ENCODE measurements at places on chromosomes 4 and X. TPM values are rescaled to one million over a fixed set of nuclear protein-coding genes. Genes with fewer than 3 reads are reported as not detected.

GRCh38 chr4:8597791-8598190 is 5.2 kb downstream of the CPZ start:
- H3K27me3 ChIP-seq, result no peaks in the 10 kb centered on the region
- no peak overlapping the region for H3K4me3 ChIP-seq
- no peak for DNase-seq
- no peaks in the 10 kb centered on the region for H3K36me3 ChIP-seq
- H3K27ac ChIP-seq, result no peak overlapping the region

DNA sequence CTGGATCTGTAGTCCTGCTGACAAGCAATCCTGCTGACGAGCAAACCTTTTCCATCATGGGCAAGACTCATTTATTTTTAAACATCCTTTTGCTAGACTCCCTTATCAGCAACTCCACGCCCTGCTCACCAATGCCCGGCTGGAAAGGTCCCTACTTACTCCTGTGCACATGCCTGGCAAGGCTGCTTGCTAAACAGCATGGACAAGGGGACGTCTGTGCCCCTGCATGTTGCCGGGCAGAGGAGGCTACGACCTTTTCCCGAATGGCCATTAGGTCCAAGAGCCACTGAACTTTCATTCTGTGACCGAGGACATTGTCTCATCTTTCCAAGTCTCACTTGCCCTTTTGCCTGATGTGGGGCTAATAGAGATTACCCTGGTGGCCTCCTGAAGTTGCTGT is 98.6 kb downstream of the MGST2 start:
- no peaks in the 10 kb centered on the region for H3K27me3 ChIP-seq
- H3K4me3 ChIP-seq, result no peak overlapping the region
- no peak for DNase-seq
- H3K27ac ChIP-seq, result no peak overlapping the region
- no peaks in the 10 kb centered on the region for H3K4me1 ChIP-seq
- H3K36me3 ChIP-seq, result no peaks in the 10 kb centered on the region

DNA sequence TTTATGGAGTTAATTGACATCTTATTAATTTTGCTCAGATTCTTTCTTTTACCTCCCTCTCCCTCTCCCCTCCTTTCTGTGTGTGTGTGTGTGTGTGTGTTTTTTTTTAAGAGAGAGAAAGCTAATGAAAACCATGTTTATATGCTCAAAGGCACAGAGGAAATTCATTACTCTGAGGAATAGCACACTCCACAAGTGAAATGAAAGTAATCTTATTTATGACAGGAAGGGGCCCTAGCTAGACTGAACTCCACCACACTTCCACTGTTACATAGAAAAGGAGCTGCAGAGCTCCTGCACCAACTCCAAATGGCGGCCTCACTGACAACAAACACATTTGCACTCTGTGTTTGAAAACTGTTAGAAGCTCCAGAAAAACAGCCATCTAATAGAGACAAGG is 150.6 kb downstream of the RASL11B start:
- H3K4me1 ChIP-seq, result peaks cover 49% of the 10 kb centered on the region
- no peak overlapping the region for H3K4me3 ChIP-seq
- H3K36me3 ChIP-seq, result no peaks in the 10 kb centered on the region

The DNAAF6 gene
- total RNA-seq, result not detected

The PAGE5 gene
- total RNA-seq, result not detected

The SPOCK3 gene
- total RNA-seq, result not detected

- no peaks in the 10 kb centered on the region for H3K36me3 ChIP-seq
- no peak overlapping the region for H3K27ac ChIP-seq
- no peak for DNase-seq
- H3K27me3 ChIP-seq, result no peaks in the 10 kb centered on the region
- peaks cover 5% of the 10 kb centered on the region for H3K4me1 ChIP-seq
- H3K4me3 ChIP-seq, result no peak overlapping the region
Measured at GRCh38 chrX:155218777-155219176, 2.5 kb downstream of the VBP1 start.

The SPON2 gene
- 42.6 TPM for total RNA-seq

The WDR1 gene
- total RNA-seq, result 147 TPM

DNA sequence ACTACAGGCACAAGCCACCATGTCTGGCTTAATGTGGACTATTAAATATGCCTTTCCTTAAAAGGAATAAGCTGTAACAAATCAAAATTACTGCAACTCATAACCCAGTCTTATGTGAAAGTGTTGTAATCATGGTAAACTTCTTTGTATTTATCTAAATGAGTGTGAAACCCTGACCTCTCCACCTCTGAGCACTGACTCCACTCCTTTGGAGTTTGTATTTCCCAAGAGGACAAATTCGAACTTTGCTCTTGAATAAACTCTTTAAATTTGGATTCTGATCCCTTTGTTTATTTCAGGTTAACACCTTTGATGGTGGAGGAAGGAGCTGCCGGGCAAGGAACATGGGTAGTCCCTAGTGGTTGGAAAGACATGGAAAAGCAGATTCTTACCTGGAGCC is 48.3 kb upstream of the FAM9A start:
- no peak overlapping the region for H3K4me3 ChIP-seq
- no peaks in the 10 kb centered on the region for H3K36me3 ChIP-seq
- H3K4me1 ChIP-seq, result no peaks in the 10 kb centered on the region
- no peak for DNase-seq
- no peak overlapping the region for H3K27ac ChIP-seq

- no peak overlapping the region for H3K27ac ChIP-seq
- H3K4me1 ChIP-seq, result no peaks in the 10 kb centered on the region
- H3K4me3 ChIP-seq, result no peak overlapping the region
- H3K27me3 ChIP-seq, result peaks cover 6% of the 10 kb centered on the region
- no peaks in the 10 kb centered on the region for H3K36me3 ChIP-seq
- no peak for DNase-seq
Measured at GRCh38 chrX:129718676-129719075, 20.1 kb upstream of the XPNPEP2 start.

The GSPT2 gene
- total RNA-seq, result 8.6 TPM

DNA sequence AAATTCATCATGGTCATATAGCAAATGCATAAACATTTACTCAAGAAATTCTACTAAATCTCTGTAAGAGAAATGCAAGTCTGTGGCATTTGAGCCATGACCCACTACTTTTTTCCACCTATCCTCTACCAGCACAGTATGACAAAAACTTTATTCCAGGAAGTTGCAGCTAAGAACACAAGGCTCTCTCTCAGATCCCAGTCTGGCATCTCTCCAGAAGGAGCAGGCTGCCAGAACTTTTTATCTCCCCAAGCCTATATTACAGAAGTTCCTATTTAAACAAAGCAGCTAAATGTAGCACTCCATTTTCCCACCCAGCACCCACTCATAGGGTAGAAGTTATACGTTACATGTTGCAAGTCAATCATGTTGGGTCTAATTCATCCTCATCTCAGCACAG is 49.3 kb upstream of the EPGN start:
- no peak overlapping the region for H3K4me3 ChIP-seq
- H3K27me3 ChIP-seq, result no peaks in the 10 kb centered on the region
- H3K27ac ChIP-seq, result no peak overlapping the region
- no peaks in the 10 kb centered on the region for H3K4me1 ChIP-seq
- H3K36me3 ChIP-seq, result no peaks in the 10 kb centered on the region

- H3K4me3 ChIP-seq, result no peak overlapping the region
- DNase-seq, result no peak
- no peaks in the 10 kb centered on the region for H3K27me3 ChIP-seq
- H3K27ac ChIP-seq, result no peak overlapping the region
- H3K4me1 ChIP-seq, result no peaks in the 10 kb centered on the region
Measured at GRCh38 chr4:168664242-168664891, 167.5 kb downstream of the PALLD start.

The SGMS2 gene
- 76.6 TPM for total RNA-seq

The RTL5 gene
- total RNA-seq, result 14.7 TPM

- no peak for DNase-seq
- H3K4me3 ChIP-seq, result peak overlapping the region; percentile 98
- no peaks in the 10 kb centered on the region for H3K36me3 ChIP-seq
- peaks cover 83% of the 10 kb centered on the region for H3K4me1 ChIP-seq
Measured at GRCh38 chr4:8439914-8440491, 520 bp downstream of the ACOX3 start.

DNA sequence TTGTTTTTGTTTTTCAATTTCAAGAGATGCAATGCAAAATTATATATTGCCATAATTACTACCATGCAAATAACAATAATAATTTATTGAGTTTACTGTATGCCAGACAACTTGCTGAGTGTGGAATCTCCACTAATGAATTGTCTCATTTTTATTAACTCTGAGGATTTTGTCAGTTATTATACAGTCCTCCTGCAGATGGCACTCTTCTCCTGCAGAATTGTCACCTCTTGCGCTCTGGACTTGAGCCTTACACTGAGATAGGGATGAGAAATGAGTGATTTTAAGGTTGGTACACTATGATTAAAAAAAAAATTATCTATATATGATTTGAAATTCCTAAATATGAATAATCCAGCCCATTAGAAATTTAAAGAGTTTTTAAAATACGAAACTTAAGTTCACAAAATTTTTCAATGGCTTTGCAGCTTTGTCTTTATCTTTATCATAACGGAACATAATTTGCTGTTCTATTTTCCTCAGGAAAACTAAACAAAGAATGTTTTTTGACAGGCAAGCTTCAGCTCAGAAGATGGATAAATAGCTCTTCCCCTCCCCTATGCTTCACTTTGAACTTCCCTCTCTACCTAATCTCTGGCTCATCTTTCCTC is 12.7 kb upstream of the PAQR3 start:
- H3K36me3 ChIP-seq, result no peaks in the 10 kb centered on the region
- no peak overlapping the region for H3K4me3 ChIP-seq
- DNase-seq, result no peak
- H3K27me3 ChIP-seq, result no peaks in the 10 kb centered on the region
- H3K27ac ChIP-seq, result no peak overlapping the region
- H3K4me1 ChIP-seq, result no peaks in the 10 kb centered on the region

- peak; percentile 46 for DNase-seq
- no peaks in the 10 kb centered on the region for H3K36me3 ChIP-seq
- H3K4me1 ChIP-seq, result no peaks in the 10 kb centered on the region
- H3K4me3 ChIP-seq, result no peak overlapping the region
Measured at GRCh38 chr4:76758290-76758882, 139.6 kb downstream of the SOWAHB start.

GRCh38 chrX:64190136-64190740 is 15.3 kb downstream of the AMER1 start:
- DNase-seq, result no peak
- H3K4me3 ChIP-seq, result no peak overlapping the region
- no peaks in the 10 kb centered on the region for H3K4me1 ChIP-seq

The CACNA1F gene
- 1.0 TPM for total RNA-seq

DNA sequence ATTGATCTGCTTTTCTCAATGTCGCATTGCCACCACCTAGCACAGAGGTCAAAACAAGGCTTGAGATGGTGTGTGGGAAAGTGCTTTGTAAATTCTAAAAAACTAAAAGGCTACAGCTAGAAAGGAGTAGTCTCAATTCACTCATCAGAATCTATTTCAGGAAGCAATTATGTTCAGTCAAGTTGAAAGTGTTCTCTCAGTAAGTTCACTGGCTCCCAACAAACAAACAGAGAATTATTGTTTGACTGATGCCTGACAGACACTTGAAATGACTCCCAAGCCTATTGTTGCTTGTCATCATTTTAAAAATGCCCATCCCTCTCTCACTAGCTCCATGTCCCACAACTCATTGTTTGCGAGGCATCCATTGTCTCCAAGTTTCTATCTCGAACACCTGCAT is 419.6 kb upstream of the CPEB2 start:
- H3K4me3 ChIP-seq, result no peak overlapping the region
- no peaks in the 10 kb centered on the region for H3K4me1 ChIP-seq
- H3K36me3 ChIP-seq, result no peaks in the 10 kb centered on the region
- H3K27me3 ChIP-seq, result no peaks in the 10 kb centered on the region
- no peak overlapping the region for H3K27ac ChIP-seq
- DNase-seq, result no peak

The TEC gene
- 3.1 TPM for total RNA-seq

The CAPN6 gene
- total RNA-seq, result 0.60 TPM

DNA sequence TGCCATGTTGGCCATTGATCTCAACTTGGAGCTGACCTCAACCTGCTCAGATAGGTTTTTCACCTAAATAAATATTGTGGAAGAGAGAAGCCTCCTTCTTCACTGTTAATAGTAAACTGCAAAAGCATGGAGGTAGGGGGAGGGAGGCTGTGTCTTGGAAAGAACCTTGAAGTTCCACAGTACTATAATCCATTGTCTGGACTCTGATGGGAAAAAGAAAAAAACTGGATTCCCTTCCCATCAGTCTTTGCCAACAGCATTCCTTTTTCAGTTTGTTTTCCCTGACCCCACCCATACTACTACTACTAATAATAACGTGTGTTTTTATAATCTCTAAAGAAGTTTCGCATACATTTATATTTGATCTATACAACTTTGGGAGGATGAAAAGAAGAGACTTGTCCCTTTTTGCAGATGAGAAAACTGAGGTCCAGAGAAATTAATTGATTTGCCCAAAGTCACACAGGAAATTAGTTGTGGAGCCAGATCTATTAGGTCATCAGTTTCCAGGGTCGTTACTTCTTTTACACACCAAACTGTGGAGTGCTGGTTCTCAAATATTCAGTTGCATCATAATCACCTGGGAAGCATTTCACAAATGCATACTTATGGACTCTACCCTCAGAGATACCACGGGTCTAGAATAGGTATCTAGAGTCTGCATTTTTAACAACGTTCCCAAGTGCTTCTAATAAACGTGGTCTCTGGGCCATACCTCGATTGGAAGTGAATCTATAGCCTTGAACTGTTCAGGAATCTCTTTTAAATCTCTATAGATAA is 59.1 kb downstream of the LUZP4 start:
- no peaks in the 10 kb centered on the region for H3K36me3 ChIP-seq
- peaks cover 5% of the 10 kb centered on the region for H3K4me1 ChIP-seq
- H3K27me3 ChIP-seq, result no peaks in the 10 kb centered on the region
- no peak overlapping the region for H3K4me3 ChIP-seq

DNA sequence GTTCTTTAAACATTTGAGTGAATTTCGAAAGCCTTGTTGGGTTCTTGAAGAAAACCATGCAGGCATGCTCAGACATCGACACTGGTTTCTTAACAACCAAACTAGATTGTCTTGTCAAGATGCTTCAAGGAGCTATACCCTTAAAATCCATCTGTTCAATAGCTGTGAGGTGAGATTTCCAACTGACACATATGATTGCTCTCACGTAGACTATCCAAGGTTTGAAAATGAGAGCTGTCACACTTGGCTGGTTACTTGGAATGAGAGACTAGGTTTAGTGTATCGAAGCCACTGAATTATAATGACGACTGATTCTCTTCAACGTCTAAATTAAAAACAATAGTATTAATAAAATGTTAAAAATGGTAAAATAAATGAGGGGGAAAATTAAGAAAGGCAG is 2725.5 kb downstream of the ARAP2 start:
- no peaks in the 10 kb centered on the region for H3K27me3 ChIP-seq
- H3K36me3 ChIP-seq, result no peaks in the 10 kb centered on the region
- no peak overlapping the region for H3K4me3 ChIP-seq
- H3K27ac ChIP-seq, result no peak overlapping the region

DNA sequence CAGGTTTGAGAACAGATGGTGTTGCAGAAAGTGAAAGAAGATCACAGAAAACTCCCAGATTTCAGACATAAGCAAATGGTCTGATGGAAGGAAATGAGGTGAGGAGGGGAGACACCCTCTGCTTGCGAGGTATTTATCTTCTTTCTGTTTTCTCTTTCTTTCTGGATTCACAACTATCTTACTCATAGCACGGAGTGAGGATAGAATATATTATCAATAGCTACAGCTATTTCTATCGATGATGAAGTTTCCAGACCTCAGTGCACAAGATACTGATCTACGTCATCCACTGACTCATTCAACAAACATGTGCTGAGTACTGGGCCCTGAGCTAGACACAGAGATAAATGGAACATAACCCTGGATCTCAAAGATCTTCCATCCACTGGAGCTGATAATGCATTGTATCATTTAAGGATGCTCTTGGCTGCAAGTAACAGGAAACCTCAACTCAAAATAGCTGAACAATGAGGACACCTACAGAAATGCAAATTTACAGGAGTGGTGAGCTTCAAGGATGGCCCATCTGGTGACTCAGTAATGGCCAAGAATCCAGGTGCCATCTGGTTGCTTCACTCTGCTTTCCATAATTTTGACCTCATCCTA is 21.2 kb downstream of the SLC2A9 start:
- no peaks in the 10 kb centered on the region for H3K36me3 ChIP-seq
- H3K27me3 ChIP-seq, result no peaks in the 10 kb centered on the region
- DNase-seq, result no peak
- no peak overlapping the region for H3K4me3 ChIP-seq

Data from tibial nerve (tissue), 4 donors.